Progenitor cell of endocrine pancreas (in vitro differentiated cells): ENCODE measurements at places on chromosomes 6 and 20. TPM values are rescaled to one million over a fixed set of nuclear protein-coding genes. Genes with fewer than 3 reads are reported as not detected.
A peak's percentile ranks its signal among the peaks of the same experiment; 100 is the strongest.

COL11A2 gene
- 4.3 and 5.3 TPM in 2 replicates for total RNA-seq

STX11 gene
- not detected in 2 replicates for total RNA-seq

DNA sequence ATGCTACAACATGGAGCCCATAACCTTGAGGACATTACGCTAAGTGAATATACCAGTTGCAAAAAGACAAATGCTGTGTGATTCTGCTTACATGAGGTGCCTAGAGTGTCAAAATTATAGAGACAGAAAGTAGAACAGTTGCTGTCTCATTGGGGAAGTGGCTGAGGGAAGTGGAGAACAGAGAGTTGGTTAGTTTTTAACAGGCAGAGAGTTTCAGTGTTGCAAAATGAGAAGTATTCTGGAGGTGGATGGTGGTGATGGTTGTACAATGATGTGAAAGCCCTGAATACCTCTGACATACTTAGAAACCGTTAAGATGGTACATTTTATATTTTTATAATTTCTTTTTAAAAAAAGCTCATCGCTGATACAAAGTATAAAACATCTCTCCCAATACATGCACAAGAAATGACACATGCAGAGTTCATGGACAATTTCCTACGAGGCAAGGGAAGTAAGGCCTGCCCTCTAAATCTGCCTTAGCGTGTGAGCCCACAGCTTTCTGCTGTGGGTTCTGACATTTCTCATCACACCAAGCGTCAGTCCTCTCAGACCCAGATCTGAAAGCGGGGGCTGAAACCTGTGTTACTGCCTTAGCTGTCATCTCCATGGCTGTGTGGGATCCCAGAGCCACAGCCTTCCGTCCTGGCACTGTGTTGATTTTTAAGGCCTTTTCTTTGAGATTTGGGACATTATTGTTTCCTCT is 126.0 kb downstream of the RNASET2 start:
- no peaks in the 10 kb centered on the region for H3K36me3 ChIP-seq
- no peak for DNase-seq
- peaks cover 2% of the 10 kb centered on the region for H3K4me1 ChIP-seq
- H3K27me3 ChIP-seq: peaks cover 8% of the 10 kb centered on the region
- no peak overlapping the region for H3K4me3 ChIP-seq

GRCh38 chr6:89644864-89645263 is 6.3 kb upstream of the LYRM2 start:
- H3K36me3 ChIP-seq: peaks cover 19% of the 10 kb centered on the region
- H3K4me3 ChIP-seq: no peak overlapping the region
- H3K4me1 ChIP-seq: no peaks in the 10 kb centered on the region
- peak overlapping the region; percentile 27 for H3K27ac ChIP-seq

- H3K4me3 ChIP-seq: no peak overlapping the region
- H3K36me3 ChIP-seq: no peaks in the 10 kb centered on the region
- H3K4me1 ChIP-seq: no peaks in the 10 kb centered on the region
- no peaks in the 10 kb centered on the region for H3K27me3 ChIP-seq
- H3K27ac ChIP-seq: no peak overlapping the region
These were observed 34.1 kb downstream of the CDS2 start for GRCh38 chr20:5160882-5161281.

DNA sequence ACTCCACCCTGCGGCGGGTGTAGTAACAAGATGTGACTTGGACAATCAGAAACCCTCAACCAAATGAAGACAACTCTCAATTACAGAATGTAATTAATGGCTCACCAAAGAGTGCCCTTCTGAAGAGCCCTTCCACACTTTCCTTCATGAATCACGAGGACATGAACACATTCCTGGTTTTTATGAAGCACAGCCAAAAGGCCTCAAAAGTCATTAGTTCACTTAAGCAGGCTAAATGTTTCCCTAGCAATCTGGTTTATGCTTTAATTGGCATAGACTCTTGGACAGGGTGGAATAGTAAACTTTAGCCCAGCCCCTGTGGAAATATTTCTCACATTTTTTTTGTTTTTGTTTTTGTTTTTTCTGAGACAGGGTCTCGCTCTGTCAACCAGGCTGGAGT is 20.5 kb downstream of the CPNE5 start:
- DNase-seq: no peak
- no peak overlapping the region for H3K27ac ChIP-seq
- H3K4me1 ChIP-seq: peaks cover 3% of the 10 kb centered on the region

- H3K27me3 ChIP-seq: no peaks in the 10 kb centered on the region
- H3K4me3 ChIP-seq: no peak overlapping the region
- DNase-seq: no peak
- peaks cover 2% of the 10 kb centered on the region for H3K36me3 ChIP-seq
These were observed 156.2 kb upstream of the THBS2 start for GRCh38 chr6:169409742-169410312.

- H3K36me3 ChIP-seq: no peaks in the 10 kb centered on the region
- H3K27me3 ChIP-seq: peaks cover 18% of the 10 kb centered on the region
- H3K27ac ChIP-seq: no peak overlapping the region
- H3K4me1 ChIP-seq: peaks cover 1% of the 10 kb centered on the region
- no peak overlapping the region for H3K4me3 ChIP-seq
These were observed 70.2 kb downstream of the BMP2 start for GRCh38 chr20:6837730-6838129.

DNA sequence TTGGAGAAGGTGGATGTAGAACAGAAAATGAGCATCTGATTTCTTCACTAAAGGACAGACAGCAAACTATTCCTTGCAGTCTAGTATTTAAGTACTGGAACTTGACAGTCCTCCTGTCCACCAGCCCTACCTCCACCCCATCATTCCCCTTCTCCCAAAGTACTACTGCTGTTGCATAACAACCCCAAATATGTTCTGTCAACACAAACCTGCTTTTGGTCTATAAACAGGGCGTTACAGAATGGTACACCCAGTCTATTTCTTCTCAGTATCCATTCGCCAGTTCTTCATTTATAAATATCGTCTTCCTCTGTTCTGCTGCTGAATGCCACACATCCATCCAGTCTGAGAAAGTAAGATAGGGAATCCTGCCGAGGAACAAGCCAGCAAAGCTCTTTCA is 27.7 kb upstream of the SLC22A1 start:
- no peak for DNase-seq
- H3K4me3 ChIP-seq: no peak overlapping the region
- H3K36me3 ChIP-seq: peaks cover 22% of the 10 kb centered on the region
